ENCODE measurements at places on chromosomes 4 and X.

GRCh38 chr4:152738827-152739226 lies 40.7 kb downstream of the TIGD4 start:
- no peak for DNase-seq

DNA sequence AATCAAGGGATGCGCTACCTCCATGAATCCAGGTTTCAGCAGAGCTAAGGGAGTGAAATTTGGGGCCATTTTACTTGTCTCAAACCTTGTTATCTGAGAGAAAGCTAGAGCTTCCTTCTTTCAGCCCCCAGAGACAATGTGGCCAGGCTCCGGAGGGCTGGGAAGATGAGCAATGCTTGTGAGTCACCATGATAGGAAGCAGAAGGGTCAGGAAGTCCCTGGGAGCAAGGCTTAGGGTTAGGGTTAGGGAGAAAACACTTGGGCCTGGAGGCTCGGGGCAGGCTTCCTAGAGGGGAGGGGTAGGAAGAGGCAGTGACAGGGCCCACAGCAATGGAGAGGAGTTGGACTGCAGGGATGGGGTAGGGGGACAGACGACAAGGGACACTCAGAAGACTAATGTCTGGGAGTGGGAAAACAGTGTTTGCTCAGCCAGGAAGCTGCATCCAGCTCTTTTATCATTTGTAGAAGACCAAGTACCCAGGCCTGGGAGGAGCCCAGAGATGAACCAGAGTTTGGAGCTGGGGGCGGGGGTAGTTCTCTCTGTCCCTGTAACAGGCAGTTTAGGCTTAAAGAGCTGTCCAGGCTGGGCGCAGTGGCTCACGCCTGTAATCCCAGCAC lies 16.4 kb upstream of the PORCN start:
- DNase-seq: no peak

- no peak for DNase-seq
Observed at GRCh38 chrX:152895724-152896420, 2.0 kb upstream of the ZNF185 start.

DNA sequence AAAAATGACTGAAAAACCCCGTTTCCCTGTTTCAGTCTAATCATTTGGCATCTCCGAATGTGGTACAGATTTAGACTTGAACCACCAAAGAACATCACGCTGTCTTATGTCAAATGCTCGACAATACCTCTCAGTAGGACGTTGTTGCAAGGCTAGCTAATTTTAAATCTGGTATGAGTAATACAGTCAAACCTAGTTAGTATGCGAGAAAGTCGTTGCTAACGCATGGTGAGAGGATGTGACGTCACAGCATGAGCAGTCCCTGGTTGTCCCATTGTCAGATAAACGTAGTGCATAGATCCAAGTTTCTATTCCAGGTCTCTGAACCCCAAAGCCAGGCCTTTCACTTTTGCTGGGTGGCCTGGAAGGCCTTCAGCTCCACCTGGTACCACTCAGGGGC lies 44.7 kb downstream of the SETD7 start:
- no peak for DNase-seq

- no peak for DNase-seq
Observed at GRCh38 chrX:16966752-16967448, 20.4 kb downstream of the REPS2 start.

DNA sequence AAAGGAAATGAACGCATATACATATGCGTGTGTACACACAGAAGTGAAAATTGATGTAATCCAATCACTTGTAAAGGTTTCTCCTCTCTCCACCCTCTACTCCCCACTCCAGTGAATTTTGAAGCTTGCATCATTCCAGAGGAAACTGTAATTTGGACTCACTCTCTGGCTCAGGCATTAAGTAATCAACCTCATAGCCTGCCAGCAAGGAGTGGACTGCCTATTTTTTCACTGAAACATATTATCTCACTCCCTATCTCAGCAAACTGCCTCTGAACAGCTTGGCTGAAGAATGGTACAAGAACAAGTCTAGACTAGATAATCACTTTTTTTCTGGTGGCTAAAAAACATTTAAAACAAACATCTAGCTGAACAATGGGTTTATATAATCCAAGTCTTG lies 124.2 kb downstream of the C4orf51 start:
- no peak for DNase-seq

GRCh38 chrX:136386826-136387225 lies 86.1 kb downstream of the ADGRG4 start:
- no peak for DNase-seq

GRCh38 chr4:181176306-181176705 lies 1066.9 kb upstream of the TENM3 start:
- no peak for DNase-seq

DNA sequence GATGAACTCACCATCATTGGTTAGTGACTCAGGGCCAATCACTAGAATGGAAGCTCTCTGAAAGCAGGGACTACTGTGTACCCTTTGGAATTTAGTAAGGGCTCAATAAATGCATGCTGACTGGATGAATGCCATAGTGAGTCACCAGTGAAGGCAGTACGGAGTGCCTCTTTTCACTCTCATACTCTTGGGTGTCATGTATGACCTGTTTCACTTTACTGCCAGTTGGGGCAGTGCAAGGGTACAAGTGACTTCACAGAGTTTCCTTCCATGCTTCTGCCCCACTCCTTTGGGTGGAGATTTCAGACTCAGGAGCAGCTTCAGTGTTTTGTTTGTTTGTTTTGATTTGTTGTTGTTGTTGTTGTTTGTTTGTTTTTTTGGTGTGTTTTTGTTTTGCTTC lies 57.7 kb downstream of the SOX3 start:
- DNase-seq: no peak

- peak; percentile 15 for DNase-seq
Observed at GRCh38 chrX:136064661-136065043, 79.4 kb downstream of the SLC9A6 start.

- DNase-seq: no peak
Observed at GRCh38 chr4:41465146-41465761, 72.7 kb upstream of the LIMCH1 start.

- DNase-seq: no peak
Observed at GRCh38 chr4:128332081-128332480, 44.5 kb upstream of the PGRMC2 start.

GRCh38 chrX:130051176-130051845 lies 59.0 kb downstream of the ELF4 start:
- no peak for DNase-seq

DNA sequence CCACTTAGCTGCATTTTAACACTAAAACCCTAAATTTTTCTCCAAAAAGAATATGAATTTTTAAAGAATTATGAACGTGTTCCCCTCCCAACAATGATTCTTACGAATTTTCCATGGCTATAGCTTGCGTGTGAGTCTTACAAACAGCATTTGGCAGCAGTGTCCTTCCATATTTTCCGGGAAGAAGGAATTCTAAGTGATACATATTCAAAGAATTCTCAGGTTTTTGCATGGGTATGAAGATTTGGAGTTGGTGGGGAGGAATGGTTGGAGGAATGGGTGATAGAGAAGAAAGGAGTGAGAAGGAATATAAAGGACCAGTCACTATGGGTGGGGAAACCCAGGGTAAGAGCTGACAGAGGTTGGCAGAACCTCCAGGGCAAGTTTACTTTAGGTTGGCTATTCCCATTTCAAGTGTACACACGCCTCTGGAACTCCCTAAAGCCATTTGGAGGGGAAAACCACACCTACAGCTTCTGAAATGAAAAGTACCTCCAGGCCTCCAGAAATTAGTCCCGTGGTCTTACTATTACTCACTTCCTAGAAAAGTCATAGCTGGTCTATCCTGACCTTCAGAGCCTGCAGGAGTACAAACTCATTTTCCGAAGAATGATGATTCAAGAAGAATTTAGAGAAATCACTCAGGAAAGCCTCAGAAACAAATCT lies 420.8 kb upstream of the DIPK2B start:
- no peak for DNase-seq

DNA sequence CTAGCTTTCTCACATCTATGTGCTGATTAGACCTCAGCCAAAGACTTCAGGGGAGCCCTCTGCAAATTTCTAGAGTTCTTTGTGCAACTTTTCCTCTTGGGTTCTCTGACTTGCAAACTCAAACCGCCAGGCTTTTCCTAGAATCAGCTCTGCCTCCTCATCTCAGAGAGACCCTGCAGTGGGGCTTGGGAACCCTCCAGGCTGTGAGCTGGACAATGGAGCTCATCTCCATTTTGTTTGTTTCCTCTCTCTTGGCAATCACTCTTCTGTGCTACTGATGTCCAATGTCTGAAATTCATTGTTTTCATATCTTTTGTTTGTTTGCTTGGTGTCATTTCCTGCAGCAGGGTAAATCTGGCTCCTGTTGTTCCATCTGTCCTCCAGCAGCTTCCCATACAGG lies 33.0 kb downstream of the GYPB start:
- no peak for DNase-seq

DNA sequence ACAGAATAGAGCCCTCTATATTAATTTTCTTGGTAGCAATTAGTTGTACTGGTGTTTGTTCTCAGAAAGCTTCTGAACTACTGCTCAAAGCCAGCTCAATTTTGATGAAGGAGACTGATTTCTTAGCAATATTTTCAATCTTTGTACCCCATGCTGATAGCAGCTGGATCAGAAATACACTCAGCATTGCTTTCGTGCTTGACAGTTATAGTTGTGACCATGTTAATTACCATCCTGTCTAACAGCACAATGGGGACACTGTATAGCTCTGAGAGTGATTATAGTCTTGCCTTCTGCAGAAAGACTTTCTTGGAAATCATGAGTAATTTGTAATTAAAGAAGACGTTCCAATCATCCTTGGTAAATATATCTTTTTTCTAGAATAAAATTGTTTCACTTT lies 79.7 kb upstream of the GNPDA2 start:
- DNase-seq: peak; percentile 38

DNA sequence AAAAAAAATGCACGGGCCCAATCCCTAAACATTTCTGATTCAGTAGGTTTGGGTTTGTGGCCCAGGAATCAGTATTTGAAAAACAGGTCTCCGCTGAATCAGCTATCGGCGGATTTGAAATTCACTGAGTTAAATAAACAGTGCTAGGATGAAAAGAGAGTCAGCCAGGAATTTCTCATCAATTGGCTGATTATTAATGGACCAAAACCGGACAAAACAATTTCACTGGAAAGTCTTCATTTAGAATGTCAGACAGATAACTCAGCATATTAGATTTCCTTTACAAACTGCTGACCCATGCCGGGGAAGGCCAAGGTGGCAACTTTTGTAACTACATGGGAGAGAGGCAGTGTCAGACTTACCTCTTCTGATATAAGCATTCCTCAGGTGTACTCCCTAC lies 99.4 kb upstream of the LSM6 start:
- no peak for DNase-seq

DNA sequence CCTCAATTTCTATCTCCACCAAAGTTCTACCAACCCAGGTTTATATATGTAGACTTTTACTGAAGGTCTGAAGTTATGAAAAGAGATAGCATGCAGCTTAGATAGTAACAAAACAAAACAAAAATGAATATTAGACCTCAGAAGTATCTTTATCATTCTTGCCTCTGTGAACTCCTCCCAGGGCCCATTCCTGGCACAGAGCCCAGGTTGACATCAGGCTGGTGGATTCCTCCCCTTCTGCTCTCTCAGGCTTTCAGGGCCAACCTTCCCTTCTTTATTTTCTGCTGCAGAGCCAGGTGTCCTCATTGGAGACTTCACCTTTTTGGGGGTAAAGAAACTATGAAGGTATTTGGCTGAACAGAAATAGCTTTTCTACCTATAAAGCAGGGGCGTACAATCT lies 112.8 kb upstream of the PITX2 start:
- DNase-seq: no peak

GRCh38 chr4:118268780-118269179 lies 84.0 kb downstream of the PRSS12 start:
- DNase-seq: no peak

DNA sequence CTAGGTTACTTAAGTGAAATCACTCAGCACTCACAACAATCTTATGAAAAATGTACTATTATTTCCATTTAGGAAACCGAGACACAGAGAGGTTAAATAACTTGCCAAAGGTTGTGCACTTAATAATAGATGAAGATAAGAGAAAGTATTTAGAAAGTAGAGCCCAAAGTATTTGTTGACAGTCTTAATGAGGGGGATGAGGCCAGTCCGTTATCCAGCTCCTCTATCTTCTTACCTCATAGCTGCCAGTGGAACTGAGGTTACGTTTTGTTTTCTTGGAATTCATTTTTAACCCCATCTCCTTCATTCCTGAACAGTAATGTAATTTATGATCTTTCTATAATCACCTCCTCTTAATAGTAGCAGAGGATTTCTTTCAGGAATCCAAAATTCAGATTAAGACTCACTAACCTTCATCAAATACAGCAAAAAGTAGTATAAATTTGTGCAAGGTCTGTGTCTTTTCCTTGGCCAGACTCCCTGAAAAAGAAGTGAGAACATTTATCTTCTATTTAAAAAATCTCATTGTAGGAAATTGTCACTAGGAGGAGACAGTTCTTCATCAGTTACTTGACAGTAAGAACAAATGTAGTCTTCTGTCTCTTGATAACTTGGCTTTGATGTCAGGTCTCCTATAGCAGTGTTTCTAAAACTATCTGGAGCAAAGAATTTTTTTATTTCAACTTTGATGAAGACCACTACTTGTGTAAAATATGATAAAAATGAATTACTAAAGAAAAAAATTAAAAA lies 35.5 kb downstream of the F8 start:
- DNase-seq: no peak

- peak; percentile 83 for DNase-seq
Observed at GRCh38 chrX:40154250-40154852, 56.6 kb upstream of the BCOR start.

DNA sequence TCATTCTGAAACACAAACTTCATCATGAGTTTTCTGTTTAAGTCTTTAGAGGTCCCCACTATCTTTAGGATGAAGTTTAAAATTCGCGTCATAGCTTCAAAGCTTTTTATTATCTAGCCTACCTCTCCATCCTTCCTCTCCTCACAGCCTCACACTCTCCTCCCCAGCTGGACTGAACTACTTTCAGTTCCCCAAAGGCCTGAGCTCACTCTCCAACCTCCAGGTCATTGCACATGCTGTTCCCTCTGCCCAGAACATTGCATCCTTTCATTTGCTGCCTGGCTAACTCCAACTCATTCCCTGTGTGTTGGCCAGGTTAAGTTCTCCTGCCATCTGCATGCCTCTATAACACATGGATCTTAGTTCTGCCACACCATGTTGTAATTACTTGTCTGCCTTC lies 2.9 kb upstream of the OTUD5 start:
- DNase-seq: no peak

DNA sequence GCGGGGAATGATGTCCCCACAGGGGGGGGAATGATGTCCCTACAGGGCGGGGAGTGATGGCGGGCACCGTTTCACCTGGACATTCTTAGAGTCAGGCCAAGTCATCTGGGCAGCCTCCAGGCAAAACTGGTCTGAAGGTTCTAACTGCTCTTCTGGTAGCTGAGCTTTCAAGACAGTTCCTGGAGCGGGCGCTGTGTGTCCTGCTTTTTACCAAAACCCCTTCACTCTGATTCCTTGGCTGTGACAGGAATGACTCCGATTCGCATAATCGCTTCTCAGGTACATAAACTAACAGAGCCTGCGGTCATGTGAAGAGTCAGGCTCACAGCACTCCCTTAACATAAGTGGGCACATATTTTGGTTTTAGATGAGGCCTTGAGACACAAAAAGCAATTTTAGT lies 836.0 kb downstream of the TRIML1 start:
- DNase-seq: no peak

DNA sequence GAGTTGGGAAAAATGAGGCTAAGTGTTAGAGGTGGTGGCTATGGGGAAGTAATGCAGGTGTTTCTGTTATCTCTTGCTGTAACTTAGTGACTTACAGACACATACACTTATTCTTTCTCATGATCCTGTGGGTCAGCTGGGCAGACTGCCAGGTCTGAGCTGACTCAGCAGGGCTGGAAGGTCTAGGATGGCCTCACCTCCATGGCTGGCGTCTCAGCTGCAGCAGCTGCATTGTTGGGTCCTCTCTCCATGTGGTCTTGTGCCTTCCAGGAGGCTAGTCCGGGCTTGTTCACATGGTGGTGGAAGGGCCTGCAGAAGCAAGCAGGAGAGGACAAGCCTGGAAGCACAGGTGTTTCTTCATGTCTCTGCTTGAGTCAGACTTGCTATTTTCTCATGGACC lies 172.7 kb downstream of the NHS start:
- no peak for DNase-seq
